ENCODE measurements at places on chromosomes 11 and 22.

- DNase-seq, result peak; percentile 54
These were observed 307.8 kb downstream of the C11orf87 start for GRCh38 chr11:109729761-109730160.

DNA sequence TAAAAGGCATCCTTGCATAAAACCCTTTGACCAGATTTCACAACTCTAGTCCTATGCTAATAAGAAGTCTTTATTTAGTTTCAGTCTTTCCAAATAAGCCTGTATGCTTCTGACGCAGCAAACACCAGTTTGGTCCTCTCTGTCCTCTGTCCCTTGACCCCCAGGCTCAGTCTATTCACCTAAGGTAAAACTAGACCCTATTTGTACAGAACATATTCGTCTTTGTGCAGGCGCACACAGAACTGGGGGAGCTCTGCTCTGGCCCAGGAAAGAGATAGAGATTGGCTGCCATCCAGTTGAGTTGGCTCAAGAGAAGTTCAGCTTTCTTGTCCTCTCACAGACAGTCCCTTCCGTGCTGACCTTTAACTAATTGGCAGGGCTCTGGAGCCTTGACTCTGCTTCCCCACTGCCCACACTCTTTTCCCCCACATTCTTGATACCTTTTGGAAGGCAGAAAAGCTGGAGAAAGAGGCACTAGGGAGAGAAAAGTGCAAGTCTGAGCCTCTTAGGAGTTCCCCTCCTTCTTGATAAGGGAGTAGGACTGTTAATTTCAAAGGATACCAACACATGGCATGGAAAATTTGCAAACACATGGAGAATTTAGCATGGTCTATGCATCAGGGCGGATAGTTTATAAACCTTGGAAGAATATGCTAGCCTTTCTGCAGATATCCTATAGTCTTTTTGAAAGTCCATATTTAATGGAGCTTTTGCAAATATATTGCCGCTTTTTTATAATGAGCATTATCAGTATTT lies 21.2 kb upstream of the PSMA1 start:
- DNase-seq, result no peak

DNA sequence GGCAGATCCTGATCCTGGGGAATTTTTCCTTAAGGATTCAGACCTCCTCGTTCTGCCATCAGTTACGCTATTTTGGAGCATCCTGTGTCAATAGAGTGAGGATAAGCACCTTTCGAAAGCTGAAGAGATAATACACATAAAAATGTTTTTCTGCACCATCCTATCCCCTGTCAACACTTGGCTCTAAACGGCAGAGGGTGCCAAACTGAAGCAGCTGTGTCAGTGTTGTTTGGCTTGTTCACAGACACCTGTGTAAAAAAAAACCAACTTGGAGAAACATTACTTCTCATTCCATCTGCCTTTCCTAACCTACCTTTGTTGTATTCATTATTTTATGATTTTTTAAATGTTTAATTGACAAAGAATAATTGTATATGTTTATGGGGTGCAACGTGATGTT lies 417.0 kb upstream of the DDI1 start:
- DNase-seq, result peak; percentile 19

GRCh38 chr11:128680906-128681305 lies 13.0 kb upstream of the FLI1 start:
- DNase-seq, result no peak

DNA sequence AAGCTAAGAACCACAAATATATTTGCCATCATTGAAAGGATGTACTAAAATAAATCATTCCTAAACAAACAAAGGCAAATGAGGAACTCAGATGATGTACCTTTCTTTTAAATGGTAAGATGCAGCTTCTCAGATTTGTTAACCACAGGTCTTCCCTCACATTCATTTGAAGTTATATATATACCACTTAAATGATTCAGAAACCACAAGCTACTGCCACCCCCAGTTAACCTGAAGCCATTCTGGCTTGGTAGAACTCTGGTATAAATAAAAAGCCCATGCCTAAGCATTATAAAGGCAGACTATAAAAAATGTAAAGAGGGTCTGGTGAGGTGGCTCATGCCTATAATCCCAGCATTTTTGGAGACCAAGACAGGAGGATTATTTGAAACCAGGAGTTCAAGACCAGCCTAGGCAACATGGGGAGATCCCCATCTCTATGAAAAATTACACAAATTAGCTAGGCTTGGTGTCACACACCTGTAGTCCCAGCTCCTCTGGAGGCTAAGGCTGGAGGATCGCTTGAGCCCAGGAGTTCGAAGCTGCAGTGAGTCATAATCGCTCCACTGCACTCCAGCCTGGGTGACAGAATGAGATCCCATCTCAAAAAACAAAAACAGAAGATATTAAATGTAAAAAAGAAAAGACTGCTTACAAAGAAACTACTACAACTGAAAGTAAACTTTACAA lies 1185.3 kb downstream of the JRKL start:
- DNase-seq, result no peak
